Daoy (cell line): ENCODE measurements at places on chromosomes 3 and 15. TPM values are rescaled to one million over a fixed set of nuclear protein-coding genes. Genes with fewer than 3 reads are reported as not detected.

- DNase-seq = peak; percentile 73
Observed at GRCh38 chr15:75042730-75043508, 19.5 kb downstream of the PPCDC start.

- no peak for DNase-seq
Observed at GRCh38 chr3:38119821-38120692, 16.9 kb downstream of the ACAA1 start.

DNA sequence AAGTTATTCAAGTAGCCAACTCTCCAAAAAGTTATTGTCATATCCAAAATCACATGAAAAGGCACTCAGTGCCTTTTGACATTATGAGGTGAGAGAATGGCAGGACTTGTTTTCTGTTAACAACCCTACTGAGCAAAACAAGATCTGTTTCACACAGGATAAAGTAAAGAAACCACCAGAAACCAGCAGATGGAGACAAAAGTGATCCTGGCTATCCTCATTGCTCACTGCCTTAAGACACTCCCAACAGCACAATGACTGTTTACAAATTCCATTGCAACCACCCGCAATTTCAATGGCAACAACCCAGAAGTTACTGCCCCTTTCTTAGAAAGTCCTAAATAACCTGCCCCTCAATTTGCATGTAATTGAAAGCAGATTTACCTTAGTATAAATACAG is 352.6 kb upstream of the NDN start:
- DNase-seq = peak; percentile 17

DNA sequence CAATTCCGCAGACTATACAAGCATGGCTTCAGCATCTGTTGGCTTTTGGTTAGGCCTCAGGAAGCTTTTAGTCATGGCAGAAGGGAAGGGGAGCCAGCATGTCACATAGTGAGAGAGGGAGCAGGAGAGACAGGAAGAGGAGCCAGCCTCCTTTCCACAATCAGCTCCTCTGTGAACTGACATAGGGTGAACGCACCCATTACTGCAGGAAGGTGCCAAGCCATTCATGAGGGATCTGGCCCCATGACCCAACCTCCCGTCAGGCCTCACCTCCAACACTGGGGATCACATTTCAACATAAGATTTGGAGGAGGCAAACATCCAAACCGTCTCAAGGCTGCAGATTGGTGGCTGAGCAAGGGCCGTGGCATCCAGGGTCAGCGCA is 106.3 kb downstream of the LRRK1 start:
- DNase-seq = no peak

DNA sequence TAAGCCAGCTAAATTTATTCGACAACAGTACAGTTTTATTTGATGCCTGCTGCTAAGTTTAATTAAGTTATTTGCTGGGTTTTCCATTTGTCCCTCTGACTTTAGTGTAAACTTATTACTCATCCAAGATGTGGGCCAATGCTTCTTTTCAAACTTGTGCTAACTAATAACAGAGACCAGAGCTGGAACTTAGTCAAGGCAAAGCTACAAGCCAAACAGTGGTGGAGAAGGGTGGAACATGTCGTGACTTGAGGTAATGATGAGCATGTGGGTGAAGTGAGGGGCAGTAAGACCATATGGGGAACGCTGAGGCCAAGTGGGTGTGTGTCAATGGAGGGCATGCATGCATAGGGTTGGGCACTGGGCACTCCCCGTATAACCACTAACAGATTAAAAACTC is 63.9 kb downstream of the NMD3 start:
- DNase-seq = no peak

DNA sequence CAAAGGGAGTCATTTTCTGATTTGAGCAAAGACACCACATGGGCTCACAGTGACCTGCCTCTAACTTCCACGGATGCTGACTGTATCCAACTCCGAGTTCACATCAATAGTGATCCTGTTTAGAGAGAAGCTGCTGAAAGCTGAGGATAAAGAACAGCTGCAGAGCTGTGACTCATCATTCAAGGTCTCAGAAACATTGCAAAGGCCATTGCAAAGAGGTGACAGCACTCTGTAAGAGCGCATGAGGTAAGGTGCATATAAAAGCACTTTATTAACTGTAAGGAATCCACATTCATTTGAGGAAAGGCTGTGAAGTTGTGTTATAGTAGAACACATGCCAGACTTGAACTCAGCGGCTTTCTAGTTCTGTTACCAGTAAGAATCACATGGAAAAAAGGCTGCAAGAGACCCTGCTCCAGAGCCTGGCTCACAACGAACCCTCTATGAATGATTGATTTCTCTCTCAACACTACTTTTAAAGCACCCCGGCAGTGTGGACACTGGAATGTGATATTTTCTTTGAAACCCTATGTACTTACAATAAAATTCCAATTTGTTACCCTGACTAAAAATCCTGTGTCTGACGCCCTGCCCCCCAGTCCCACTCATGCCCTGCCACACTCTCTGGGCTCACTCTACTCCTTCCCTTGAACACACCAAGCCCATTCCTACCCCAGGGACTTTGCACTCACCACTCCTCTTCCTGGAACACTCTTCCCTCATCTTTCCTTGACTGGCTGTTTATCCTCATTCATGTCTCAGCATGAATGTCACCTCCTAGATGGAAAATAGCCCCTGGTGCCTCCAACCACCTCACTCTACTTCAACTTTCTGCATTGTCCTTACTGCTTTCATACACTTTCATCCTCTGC is 111.2 kb downstream of the LSM3 start:
- DNase-seq = peak; percentile 51

The HYAL2 gene
- total RNA-seq = 23.5 and 31.0 TPM in 2 replicates

The FOXB1 gene
- total RNA-seq = 0.06 TPM in 1 of 2 replicates, not detected in the other

The CLEC3B gene
- 1.1 TPM in 1 of 2 replicates, not detected in the other for total RNA-seq

The SLC6A1 gene
- 0.11 TPM in 1 of 2 replicates, not detected in the other for total RNA-seq

The GABRR3 gene
- not detected in 2 replicates for total RNA-seq
